Esophagus mucosa (tissue), 1 donor: ENCODE measurements at places on chromosomes 1 and 21. TPM values are rescaled to one million over a fixed set of nuclear protein-coding genes. Genes with fewer than 3 reads are reported as not detected.

The ODF2L gene
- total RNA-seq, result 23.0 TPM

The AIM2 gene
- total RNA-seq, result 0.52 TPM

GRCh38 chr1:1629430-1630190 is 2.4 kb upstream of the MMP23B start:
- no peak for ATAC-seq

- ATAC-seq, result no peak
Measured at GRCh38 chr1:115029526-115029925, at the start of gene TSHB. Gene TSHB (plus strand): TSS chr1:115029826. CDS start chr1:115033363, 3,537 bp downstream.

DNA sequence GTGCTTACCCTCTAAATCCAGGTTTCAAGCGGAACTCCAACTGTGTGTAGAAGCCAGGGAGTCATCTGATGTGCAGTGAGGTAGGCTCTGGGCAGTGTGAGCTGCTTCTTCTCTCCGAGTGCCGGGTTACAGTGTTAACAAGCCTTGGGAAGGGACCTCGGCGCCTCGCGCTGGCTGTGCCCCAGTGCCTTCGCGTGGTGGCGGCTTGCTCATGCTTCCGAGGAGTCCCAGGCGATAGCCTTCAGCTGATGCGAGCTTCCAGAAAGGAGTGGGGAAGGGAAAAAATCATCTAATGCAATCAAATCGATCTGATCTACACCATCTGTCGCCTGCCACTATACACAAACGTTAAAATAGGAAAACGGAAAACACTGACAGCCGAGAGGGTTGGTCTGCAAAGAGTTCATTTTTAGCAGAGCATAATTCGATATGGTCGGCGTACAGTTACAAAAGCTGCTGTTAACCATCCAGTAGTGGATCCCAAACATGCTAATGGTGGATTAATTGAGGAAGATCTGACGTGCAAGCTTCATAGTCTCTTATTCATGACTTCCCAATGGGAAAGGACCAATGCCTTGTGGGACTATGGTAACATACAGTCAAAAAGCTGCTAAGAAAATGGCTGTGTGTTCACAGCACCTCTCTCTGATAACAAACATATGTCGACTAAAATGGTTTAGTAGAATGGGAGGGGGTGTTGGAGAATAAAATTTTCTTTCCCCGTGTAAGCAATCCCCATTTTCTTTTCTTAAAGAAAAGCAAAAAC is 128.7 kb upstream of the DPYD start:
- ATAC-seq, result no peak

DNA sequence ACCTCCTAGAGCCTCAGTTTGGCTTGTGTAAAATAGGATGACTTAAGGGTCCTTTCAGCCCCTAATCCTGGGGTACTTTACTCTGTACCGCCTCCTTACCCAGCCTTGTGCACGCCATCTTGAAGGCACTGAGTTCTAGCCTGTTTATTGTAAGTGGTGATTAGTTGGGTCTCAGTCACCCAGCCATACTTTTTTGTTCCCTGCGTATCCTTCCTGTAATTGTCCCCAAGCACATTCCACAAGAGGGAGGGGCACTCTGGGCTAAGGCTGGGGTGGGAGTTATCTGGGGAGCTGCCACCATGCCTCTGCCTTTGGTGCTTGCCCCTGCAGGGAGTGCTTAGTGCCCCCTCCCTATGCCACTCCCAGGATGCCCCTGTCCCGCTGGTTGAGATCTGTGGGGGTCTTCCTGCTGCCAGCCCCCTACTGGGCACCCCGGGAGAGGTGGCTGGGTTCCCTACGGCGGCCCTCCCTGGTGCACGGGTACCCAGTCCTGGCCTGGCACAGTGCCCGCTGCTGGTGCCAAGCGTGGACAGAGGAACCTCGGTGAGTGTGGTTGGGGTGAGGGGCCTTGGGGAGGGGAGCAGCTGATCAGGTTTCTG is 856 bp downstream of the FDPS start:
- peak; percentile 4 for ATAC-seq

DNA sequence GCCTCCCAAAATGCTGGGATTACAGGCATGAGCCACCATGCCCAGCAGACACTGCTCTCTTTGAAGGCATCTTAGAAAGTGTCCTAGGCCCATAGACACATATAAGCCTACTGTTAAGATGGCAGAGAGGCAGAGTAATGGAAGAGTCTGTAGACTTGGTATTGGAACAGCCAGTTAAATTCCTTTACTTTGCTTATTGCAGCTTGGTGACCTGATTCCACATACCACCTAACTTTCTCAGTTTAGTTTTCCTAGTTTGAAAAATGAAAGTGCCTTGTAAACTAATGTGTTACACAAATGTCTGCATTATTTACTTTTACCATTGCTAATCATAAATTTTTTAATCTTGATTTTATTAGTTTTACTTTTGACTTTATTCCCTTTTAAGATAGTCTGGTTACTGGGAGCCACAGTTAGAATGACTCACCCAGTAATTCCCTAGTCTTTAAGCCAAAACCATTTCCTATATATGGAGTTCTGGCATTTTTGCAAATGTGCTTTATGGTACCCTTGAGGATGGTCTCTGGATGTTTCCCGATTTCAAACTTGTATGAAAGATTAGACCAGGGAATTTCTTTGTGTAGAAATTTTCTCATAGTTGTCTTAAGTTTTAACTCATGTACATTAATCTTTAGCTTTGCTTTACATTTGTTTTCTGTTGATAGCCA is 6.4 kb downstream of the SMAP2 start:
- ATAC-seq, result no peak

GRCh38 chr1:119713039-119713748 is 1.5 kb downstream of the PHGDH start:
- ATAC-seq, result peak; percentile 3

The SYT11 gene
- total RNA-seq, result 0.76 TPM

DNA sequence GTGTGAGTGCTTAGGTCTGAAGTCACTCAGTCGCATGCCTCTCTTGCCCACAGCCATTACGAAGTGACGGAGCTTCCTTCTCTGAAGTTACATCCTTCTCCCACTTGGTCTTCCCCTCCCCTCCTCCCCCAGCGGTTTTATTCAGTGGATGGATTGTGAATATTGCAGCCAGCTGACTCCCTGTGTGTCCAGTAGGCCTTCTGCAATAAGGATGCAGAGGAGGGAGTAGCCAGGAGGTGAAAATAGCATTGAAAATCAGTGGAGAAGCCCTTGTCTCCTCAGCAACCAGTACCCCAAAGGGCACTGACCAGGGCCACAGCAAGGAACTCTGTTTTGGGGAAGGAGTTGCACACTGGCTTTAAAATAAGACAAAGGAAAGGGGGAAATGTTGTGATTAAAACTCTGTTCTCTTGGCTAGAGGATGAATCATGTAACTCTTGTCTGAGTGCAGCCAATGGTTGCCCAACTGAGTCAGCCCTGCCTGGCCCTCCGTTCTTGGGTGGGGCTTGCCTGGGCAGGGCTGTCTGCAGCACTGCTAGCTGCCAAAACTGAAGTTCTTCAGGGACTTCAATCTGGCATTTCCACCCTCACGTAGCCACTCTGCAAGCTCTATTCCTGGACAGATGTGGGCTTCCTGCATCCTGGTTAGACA is 4.3 kb downstream of the S100A10 start:
- peak; percentile 58 for ATAC-seq

The CFAP107 gene
- not detected for total RNA-seq

DNA sequence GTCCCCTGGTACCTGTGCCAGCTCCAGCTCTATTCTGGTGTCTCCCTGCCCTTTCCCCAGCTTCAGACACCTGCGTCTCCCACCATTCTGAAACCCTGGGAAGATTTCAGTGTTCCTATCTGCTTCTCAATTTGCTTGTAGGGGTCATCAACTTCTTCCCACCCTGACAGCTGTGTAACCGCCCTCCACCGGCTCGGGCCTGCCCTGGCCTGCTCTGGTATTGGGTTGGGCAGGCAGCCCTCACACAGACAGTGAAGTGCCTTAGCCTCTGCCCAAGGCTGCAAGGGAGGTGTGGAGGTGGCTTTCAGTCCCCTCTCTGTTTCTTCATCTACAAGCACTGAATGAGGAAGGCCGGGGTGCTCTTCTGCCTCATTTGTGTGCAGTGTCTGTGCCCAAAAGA is 97.2 kb downstream of the LAMC2 start:
- peak; percentile 39 for ATAC-seq

GRCh38 chr1:42940851-42941639 is 17.6 kb downstream of the SLC2A1 start:
- peak; percentile 24 for ATAC-seq

GRCh38 chr21:35743571-35743970 is 316.8 kb downstream of the SETD4 start:
- ATAC-seq, result no peak

The FAM163A gene
- not detected for total RNA-seq

DNA sequence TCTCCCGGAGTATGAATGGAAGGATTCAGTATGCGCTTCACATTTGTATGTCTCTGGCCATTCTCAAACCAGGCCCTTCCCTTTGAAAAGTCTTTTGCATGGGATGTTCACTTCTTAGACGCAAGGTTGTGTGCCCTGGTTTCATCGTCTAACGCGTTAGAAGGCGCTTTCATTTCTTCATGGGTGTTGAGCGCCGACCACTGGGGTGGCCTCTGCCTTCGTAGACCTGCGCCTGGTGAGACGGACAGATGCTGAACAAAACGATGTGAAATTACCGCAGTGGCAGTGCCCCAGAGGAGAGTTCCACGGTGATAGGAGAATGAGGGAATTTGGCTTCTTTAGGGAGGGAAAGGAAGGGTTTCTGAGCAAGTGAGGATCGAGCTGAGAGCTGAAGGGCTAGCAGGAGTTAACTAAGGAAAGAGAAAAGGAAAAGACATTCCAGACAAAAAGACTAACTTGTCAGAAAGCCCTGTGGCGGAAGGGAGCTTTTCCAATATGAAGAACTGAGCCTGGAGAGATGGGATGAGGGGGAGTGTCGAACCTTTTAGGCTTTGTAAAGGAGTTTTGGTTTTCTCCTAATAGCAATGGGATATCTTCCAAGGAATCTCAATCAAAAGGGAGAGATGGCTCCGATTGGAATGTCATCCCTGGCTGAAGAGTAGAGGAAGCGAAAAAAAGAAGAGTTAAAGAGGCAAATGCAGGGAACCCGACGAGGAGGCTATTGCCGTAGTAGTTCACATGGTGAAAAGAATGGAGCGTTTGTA is 951 bp downstream of the GGPS1 start:
- no peak for ATAC-seq

The KIF21B gene
- total RNA-seq, result 0.52 TPM

GRCh38 chr1:84410328-84411095 is 12.2 kb downstream of the DNASE2B start:
- no peak for ATAC-seq

DNA sequence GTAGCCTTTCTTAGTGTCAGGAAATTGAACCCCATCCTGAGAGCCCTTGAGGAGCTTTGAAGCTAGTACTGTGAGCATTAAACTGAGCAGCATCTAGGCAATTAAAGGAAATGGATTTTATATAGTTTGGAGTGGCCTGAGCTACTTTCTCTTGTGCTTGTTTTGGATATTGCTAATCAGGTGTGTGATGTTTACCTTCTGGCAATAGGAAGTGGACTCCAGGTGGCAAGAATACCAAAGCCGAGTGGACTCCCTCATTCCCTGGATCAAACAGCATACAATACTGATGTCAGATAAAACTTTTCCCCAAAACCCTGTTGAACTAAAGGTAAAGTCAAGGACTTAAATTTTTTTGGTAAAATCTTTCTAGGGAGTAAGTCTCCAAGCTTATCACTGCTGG is 79.4 kb downstream of the MACF1 start:
- no peak for ATAC-seq

DNA sequence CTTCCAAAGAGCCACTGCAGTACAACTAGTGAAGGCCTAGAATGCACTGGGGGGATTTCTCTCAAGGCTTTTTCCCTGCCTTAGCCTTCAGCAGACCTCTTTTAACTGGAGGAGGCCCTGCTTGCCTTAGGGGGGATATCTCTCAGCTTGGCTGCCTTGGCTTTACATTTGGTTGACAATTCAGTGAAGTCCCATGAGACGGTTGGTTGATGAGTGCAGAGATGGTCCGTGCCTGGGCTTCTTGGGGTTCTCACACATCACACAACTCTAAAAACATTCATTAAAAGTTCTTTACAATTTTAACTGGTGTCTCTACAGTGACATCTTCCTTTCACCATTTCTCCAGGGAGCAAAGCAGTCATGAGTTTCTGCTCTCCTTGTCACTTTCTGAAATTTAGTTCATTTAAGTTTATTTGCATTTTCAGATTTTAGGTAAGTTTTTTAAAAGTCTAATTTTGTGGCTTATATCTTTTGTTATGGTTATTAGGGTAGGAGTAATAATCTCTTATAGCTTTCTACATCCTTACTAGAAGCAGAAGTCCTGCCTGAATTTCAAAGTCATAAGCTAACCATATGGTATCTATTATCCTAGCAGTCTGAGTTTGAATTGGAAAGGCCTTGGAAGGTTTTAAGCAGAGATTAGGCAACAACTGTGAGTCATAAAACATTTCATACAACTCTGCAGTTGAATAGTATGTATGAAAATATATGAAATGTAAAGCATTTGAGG is 487.6 kb downstream of the DPYD start:
- ATAC-seq, result peak; percentile 63

GRCh38 chr1:18637511-18637960 is 6.9 kb downstream of the PAX7 start:
- no peak for ATAC-seq

The TNFRSF18 gene
- total RNA-seq, result 16.3 TPM
